ENCODE measurements at places on chromosomes 12 and 14. TPM values are rescaled to one million over a fixed set of nuclear protein-coding genes. Genes with fewer than 3 reads are reported as not detected.
A peak's percentile ranks its signal among the peaks of the same experiment; 100 is the strongest.

- H3K4me1 ChIP-seq = peaks cover 31% of the 10 kb centered on the region
- H3K36me3 ChIP-seq = no peaks in the 10 kb centered on the region
- H3K27me3 ChIP-seq = no peaks in the 10 kb centered on the region
- no peak for DNase-seq
- H3K4me3 ChIP-seq = peak overlapping the region; percentile 7
- H3K27ac ChIP-seq = peak overlapping the region; percentile 99
Observed at GRCh38 chr12:6428326-6428725, 16.4 kb upstream of the CD27 start.

GRCh38 chr12:54526812-54527630 lies 22.4 kb upstream of the PDE1B start:
- H3K27ac ChIP-seq = no peak overlapping the region
- DNase-seq = peak; percentile 9
- peaks cover 13% of the 10 kb centered on the region for H3K36me3 ChIP-seq
- no peaks in the 10 kb centered on the region for H3K27me3 ChIP-seq

DNA sequence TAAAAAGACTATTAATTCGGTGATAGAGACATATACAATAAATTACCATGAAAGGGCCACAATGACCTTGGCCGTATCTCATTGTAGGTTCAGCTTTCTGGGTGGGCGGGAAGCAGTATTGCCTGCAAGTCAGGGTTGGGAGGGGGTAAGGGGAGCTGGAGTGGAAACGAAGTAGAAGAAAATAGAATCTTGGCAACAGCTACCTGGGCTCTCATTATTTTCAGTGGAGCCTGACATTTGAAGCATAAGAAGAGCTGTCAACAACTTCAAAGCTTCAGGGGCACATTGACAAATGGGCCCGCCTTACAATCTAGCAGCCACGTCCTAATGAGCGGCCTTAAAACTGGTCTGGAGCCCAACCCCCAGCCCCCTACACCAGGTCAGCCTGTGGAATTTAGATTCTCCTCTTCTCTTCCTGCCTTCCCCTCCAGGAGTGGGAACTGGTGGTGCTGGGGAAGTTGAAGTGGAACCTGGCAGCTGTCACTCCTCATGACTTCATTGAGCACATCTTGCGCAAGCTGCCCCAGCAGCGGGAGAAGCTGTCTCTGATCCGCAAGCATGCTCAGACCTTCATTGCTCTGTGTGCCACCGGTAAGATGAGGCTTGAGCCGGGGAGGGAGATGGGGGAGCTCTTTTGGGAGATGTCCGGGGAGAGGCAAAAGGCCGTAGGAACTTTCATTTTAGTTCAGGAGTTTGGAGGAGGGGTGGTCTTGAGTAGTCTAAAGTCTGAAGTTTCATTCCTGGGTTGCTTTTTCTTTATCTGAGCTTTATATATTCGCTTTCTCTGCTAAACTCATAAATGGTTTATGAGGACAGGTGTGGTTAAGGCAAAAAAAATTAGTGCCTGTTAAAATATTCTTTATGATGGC lies 5.0 kb downstream of the CCND2 start:
- peaks cover 65% of the 10 kb centered on the region for H3K4me1 ChIP-seq
- H3K27me3 ChIP-seq = no peaks in the 10 kb centered on the region
- peaks cover 16% of the 10 kb centered on the region for H3K36me3 ChIP-seq

- H3K4me3 ChIP-seq = no peak overlapping the region
- H3K4me1 ChIP-seq = peaks cover 3% of the 10 kb centered on the region
- H3K36me3 ChIP-seq = no peaks in the 10 kb centered on the region
- peaks cover 23% of the 10 kb centered on the region for H3K27me3 ChIP-seq
- no peak overlapping the region for H3K27ac ChIP-seq
Observed at GRCh38 chr12:106113042-106113441, 25.7 kb downstream of the NUAK1 start.

DNA sequence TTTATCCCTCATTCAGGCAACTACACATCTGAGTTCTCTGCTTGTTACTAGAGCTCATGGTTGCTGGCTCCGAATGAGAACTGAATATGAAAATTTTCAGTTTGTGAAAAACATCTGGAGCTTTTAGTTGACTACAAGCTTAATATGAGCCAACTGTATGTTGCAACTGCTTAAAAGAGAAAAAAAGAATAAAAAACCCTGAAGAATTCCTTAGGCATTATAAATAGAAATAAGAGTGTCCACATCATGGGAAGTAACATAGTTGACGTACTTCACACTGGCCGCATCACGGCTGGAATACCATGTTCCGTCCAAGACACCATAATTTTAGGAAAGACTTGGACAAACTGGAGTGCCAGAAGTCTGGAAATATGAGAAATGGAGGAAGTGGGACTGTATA lies 57.9 kb downstream of the PDE3A start:
- H3K36me3 ChIP-seq = no peaks in the 10 kb centered on the region
- H3K27ac ChIP-seq = no peak overlapping the region
- DNase-seq = no peak
- no peak overlapping the region for H3K4me3 ChIP-seq
- H3K4me1 ChIP-seq = no peaks in the 10 kb centered on the region

GRCh38 chr12:91129662-91130362 lies 18.5 kb upstream of the LUM start:
- no peak for DNase-seq
- no peaks in the 10 kb centered on the region for H3K36me3 ChIP-seq
- H3K27me3 ChIP-seq = peaks cover 6% of the 10 kb centered on the region
- H3K27ac ChIP-seq = no peak overlapping the region

The CLEC4D gene
- total RNA-seq = not detected

The ACVR1B gene
- 11.7 TPM for total RNA-seq
